Spinal cord (tissue), 10 donors: ENCODE measurements at places on chromosomes 16 and 17. TPM values are rescaled to one million over a fixed set of nuclear protein-coding genes. Genes with fewer than 3 reads are reported as not detected.

DNA sequence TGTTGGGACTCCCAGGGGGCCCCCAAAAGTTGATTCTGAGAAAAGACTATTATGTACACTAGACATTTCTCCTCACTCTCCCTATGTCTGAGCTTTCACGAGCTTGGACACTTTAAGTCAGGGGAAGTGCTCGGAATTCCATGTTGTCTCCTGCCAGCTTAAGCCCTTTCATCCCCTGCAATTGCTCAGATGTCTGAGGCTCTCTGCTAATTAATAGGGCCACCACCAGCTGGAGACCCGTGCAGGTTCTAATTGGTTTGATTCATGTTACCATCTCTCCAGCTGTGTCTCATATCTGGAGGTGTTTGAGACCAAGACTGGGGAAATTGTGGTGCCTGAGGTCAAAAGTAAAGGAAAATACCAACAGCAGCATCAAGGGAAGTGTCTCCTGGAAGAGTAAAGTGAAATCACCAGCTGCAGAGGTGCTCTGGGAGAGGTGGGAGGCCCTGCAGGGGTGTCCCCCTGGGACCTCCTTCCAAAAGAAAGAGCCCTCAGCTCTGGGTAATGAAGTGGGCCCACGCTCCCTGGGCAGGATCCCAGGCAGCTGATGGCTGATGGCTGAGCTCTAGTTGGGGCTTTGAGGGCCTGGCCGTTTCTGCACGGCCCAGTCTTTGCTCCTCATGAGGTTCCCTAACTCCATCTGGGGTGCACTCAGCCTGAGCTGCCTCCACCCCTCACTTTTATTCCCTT is 5.8 kb upstream of the UTS2R start:
- no peak for DNase-seq

DNA sequence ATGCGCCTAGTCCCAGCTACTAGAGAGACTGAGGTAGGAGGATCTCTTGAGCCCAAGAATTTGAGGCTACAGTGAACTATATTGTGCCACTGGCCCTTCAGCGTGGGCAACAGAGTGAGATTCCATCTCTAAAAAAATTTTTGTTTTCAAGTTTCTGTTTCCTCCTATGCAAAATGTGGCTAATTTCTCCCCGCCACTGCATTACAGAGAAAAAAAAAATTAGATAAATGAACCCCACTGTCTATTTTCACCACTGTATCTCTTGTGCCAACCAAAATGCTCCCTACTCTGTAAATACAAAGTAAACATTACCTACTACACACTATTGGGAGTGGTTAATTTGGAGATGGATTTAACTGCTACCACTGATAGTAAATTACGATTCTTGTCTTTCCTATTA is 2.0 kb downstream of the MARF1 start:
- DNase-seq = no peak

GRCh38 chr16:52561910-52562741 is 15.2 kb upstream of the TOX3 start:
- DNase-seq = no peak

DNA sequence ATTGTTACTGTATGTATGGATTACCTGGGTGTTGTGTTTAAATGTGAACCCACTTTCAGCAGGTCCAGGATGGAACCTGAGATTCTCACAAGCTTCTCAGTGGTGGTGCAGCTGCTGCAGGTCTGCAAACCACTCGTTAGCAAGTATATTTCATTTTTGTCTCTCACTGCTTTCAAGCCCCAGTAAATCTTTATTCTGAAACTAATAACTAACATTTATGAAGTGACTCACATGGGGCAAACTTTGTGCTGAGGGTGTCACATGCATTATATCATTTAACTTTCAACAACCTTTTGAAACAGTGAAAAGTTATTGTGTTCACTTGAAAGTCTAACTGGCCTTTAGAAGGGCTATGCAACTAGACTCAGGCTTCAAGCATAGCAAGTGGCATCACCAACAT is 98.9 kb upstream of the DYNLRB2 start:
- DNase-seq = no peak

NUDT21 gene
- 103 TPM for polyA plus RNA-seq

KRTAP2-3 gene
- polyA plus RNA-seq = not detected

WNK4 gene
- polyA plus RNA-seq = 1.9 TPM

SLC5A10 gene
- polyA plus RNA-seq = 0.51 TPM
